ENCODE measurements at places on chromosomes 5 and 9. TPM values are rescaled to one million over a fixed set of nuclear protein-coding genes. Genes with fewer than 3 reads are reported as not detected.

The TRIM7 gene
- total RNA-seq: 7.7 TPM

The ANXA2R gene
- 0.63 TPM for total RNA-seq

The ALDH1B1 gene
- total RNA-seq: 32.0 TPM

The FBXL7 gene
- 16.6 TPM for total RNA-seq

The GGTA1 gene
- total RNA-seq: 11.6 TPM

GRCh38 chr5:61304590-61305381, 27.3 kb upstream of the ZSWIM6 start:
- no peak for DNase-seq
- no peak overlapping the region for H3K4me3 ChIP-seq
- H3K36me3 ChIP-seq: no peaks in the 10 kb centered on the region
- peaks cover 5% of the 10 kb centered on the region for H3K4me1 ChIP-seq

- no peak overlapping the region for H3K4me3 ChIP-seq
- H3K27me3 ChIP-seq: no peaks in the 10 kb centered on the region
- H3K4me1 ChIP-seq: no peaks in the 10 kb centered on the region
- DNase-seq: no peak
- H3K36me3 ChIP-seq: no peaks in the 10 kb centered on the region
Observed at GRCh38 chr9:629146-629545, 212.4 kb upstream of the DMRT1 start.

- H3K4me3 ChIP-seq: no peak overlapping the region
- H3K36me3 ChIP-seq: no peaks in the 10 kb centered on the region
- H3K4me1 ChIP-seq: no peaks in the 10 kb centered on the region
- DNase-seq: no peak
- H3K27me3 ChIP-seq: no peaks in the 10 kb centered on the region
- peak overlapping the region; percentile 9 for H3K27ac ChIP-seq
Observed at GRCh38 chr9:92146610-92147009, 31.4 kb upstream of the SPTLC1 start.

DNA sequence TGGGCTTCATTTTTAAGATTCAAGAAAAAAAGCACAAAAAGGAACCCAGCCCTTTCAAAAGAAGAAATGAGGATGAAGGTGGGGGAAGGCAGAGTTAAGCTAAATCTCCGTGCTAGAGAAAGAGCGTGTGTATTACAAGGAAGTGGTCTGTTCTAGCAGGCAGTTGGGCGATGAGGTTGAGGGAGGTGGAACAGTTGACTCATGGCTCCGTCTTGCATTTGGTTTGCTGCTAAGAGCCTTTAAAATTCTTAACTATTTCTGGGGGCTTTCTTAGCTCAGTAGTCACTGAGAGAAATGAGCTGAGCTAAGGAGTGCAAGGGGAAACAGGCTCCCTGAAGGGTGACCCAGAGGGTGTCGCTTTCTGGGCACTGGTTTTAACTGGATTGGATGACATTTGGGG, 117.4 kb downstream of the GCNT1 start:
- no peak for DNase-seq
- peaks cover 5% of the 10 kb centered on the region for H3K4me1 ChIP-seq
- H3K36me3 ChIP-seq: no peaks in the 10 kb centered on the region
- H3K27me3 ChIP-seq: no peaks in the 10 kb centered on the region
- H3K27ac ChIP-seq: no peak overlapping the region
- no peak overlapping the region for H3K4me3 ChIP-seq

GRCh38 chr5:2471152-2471879, 280.2 kb downstream of the IRX2 start:
- no peaks in the 10 kb centered on the region for H3K4me1 ChIP-seq
- H3K27me3 ChIP-seq: no peaks in the 10 kb centered on the region
- DNase-seq: no peak
- H3K27ac ChIP-seq: no peak overlapping the region

DNA sequence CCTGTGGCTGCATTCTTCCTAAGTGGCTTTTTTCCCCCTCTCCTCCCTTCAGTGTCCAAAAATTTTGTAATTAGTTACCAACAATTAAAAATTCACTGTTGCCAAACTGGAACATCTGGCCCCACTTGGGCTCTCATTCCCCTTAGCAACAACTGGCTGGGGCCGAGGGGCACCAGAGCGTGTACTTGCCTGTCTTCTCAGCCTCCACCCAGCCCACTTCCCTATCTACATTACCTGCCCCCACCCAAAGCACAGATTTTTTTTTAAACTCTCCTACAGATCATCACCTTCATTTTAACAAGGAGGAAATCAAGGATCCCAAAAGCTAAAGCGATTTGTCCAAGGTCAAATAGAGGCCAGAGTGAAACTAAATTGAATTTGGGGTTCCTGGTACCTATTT, 278.8 kb downstream of the EBF1 start:
- DNase-seq: no peak
- no peak overlapping the region for H3K4me3 ChIP-seq
- no peaks in the 10 kb centered on the region for H3K27me3 ChIP-seq
- H3K4me1 ChIP-seq: no peaks in the 10 kb centered on the region

DNA sequence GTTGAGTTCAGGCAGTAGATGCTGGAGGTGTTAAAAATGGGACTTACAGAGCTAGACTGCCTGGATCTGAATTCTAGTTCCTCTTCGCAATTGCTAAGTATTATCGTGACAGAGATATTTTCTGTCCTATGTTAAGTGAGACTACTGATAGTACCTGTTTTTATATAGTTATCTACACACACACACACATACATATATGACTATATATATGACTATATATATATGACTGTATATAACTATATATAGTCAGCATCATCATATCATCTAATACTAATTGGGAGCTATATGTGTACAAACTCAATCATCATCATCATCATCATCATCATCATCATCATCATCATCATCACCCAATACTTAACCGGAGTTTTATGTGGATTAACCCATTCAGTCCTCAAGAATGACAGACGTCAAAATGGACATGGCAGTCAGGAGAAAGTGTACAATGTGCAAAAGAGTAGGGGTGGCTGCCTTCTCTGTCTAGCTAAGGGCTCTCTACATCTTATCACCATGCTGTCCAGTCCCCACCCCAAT, 7.3 kb downstream of the PIK3R1 start:
- H3K27me3 ChIP-seq: no peaks in the 10 kb centered on the region
- no peak overlapping the region for H3K27ac ChIP-seq
- H3K36me3 ChIP-seq: peaks cover 17% of the 10 kb centered on the region
- no peak overlapping the region for H3K4me3 ChIP-seq
- DNase-seq: no peak

DNA sequence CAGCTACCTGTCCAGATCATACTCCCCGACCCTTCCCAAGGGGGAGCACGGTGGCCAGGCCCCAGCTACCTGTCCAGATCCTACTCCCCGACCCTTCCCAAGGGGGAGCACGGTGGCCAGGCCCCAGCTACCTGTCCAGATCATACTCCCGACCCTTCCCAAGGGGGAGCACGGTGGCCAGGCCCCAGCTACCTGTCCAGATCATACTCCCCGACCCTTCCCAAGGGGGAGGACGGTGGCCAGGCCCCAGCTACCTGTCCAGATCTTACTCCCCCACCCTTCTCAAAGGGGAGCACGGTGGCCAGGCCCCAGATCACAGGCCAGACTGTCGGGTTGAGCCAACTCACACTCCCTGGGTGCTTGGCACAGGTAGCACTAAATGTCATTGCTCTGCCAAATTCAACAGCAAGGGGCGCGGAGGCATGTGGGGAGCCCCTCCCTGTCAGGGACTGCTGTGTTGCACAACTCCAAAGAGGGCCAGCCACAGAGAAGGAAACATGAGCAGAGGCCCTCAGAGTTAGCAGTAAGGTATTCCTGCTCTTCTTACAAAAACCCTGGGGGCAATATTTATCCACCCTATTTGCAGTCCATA, 136.9 kb downstream of the OLFM1 start:
- no peaks in the 10 kb centered on the region for H3K36me3 ChIP-seq
- no peak overlapping the region for H3K27ac ChIP-seq
- H3K27me3 ChIP-seq: no peaks in the 10 kb centered on the region
- no peaks in the 10 kb centered on the region for H3K4me1 ChIP-seq

DNA sequence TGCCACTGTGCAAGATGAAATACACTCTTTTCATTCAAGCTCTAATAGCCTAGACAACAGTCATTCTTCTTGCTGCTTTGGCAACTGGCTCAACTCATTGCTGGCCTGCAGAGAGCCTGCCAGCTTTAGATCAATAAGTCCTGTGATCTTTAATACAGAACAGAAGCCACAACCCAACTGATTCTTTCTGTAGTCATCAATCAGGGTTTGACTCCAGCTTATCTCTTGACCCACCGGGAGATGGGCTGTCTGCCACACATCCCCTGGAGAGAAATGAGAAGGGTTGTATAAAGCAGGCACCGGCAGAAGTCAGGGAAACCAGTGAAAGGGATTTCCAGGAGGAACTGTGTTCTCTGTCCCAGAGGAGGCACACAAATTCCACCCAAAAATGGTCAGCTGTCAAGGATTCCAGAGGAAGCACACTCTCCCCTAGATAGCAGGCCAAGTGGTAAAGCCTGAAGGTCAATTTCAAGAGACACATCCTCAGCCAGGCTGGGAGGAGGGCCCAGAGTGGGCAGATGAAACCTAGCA, 24.5 kb downstream of the LHFPL2 start:
- DNase-seq: no peak
- no peaks in the 10 kb centered on the region for H3K36me3 ChIP-seq
- H3K27me3 ChIP-seq: no peaks in the 10 kb centered on the region
- H3K4me1 ChIP-seq: peaks cover 44% of the 10 kb centered on the region
- peak overlapping the region; percentile 7 for H3K27ac ChIP-seq

GRCh38 chr9:133921866-133922265, 70.3 kb downstream of the VAV2 start:
- no peaks in the 10 kb centered on the region for H3K36me3 ChIP-seq
- H3K4me3 ChIP-seq: no peak overlapping the region
- no peaks in the 10 kb centered on the region for H3K27me3 ChIP-seq
- no peak overlapping the region for H3K27ac ChIP-seq

DNA sequence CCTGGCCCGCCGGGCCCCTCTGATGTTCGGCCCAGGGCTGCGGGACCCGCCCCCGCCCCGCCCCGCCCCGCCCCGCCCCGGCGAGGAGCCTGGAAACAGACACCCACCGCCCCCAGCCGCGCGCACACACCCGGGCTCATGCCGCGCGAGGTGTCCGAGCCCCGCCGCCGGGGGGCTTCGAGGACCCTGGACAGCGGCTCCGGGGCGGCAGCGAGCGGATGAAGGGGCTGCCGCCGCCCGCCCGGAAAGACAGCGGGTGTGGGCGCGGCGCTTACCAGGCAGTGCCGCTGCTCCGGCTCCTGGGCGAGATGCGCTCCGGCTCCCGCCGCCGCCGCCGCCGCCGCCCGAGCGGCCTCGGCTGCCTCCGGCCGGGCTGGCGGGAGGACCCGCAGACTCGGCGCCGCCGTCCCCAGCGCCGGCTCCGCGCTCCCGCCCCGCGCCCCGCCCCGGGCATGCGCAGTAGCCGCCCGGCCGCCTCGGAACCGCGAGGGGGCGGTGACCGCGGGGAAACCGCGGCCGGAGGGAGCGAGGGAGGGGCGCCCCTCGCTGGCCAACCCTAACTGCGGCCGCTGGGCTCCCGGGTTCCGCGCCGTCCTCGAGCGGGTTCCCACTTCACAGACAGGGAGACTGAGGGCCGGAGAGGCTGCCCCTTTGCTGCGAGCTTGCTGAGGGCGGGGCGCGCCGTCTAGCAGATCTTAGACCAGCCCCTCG, at the start of gene GPRIN1:
GPRIN1 (minus strand) TSS at position 433 of the 711 bp plus-strand sequence. CDS start 10,322 bp downstream, outside the sequence.
- peak within 1 kb of the TSS; percentile 51 for H3K4me3 ChIP-seq
- H3K36me3 ChIP-seq: no peaks in the 10 kb centered on the region
- H3K4me1 ChIP-seq: no peaks in the 10 kb centered on the region
- DNase-seq: no peak
- H3K27ac ChIP-seq: no peak within 1 kb of the TSS
- no peaks in the 10 kb centered on the region for H3K27me3 ChIP-seq

DNA sequence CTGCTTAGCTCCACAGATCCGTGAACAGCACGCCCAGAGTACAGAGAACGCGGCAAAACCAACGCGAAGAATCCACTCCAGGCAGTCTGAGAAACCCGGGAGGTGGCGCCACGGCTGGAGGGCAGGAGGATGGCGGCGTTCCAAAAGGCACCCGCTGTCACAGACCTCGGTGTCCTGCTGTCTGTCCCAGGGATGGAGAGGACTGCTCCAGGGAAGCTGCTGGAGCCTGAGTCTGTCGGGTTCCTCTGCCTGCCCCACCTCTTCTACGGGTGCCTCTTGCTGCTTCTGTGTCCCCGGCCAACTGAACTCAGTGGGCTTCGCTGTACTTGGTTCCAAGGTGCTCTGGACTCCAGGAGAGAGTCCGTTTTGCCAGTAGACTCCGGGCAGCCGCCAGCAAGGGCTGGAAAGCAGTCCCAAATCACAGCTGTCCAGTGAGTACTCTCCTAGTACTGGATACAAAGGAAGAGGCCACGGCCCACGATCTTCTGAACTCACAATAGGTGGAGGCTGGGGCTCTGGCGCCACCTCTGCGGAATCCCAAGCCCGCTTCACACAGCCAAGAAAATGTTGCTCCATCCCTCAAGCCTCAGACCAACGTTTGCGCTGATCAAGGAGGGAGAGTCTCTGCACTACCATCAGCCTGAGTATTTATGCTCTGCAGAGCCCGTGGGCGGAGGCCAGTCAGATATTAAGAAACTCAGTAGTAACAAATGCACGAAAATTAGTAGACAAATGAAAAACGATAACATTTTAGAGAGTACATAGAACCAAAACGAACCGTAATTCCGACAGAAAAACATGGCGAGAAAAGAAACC, 440 bp downstream of the ANXA2R start:
- peak; percentile 82 for DNase-seq
- H3K4me3 ChIP-seq: peak overlapping the region; percentile 27
- peaks cover 17% of the 10 kb centered on the region for H3K4me1 ChIP-seq
- peak overlapping the region; percentile 89 for H3K27ac ChIP-seq
- no peaks in the 10 kb centered on the region for H3K36me3 ChIP-seq

GRCh38 chr9:28651050-28651722, 1077.9 kb upstream of the C9orf72 start:
- no peak overlapping the region for H3K4me3 ChIP-seq
- H3K36me3 ChIP-seq: no peaks in the 10 kb centered on the region
- H3K4me1 ChIP-seq: no peaks in the 10 kb centered on the region
- H3K27ac ChIP-seq: no peak overlapping the region

- no peaks in the 10 kb centered on the region for H3K27me3 ChIP-seq
- H3K4me1 ChIP-seq: no peaks in the 10 kb centered on the region
- no peaks in the 10 kb centered on the region for H3K36me3 ChIP-seq
- no peak for DNase-seq
- no peak overlapping the region for H3K27ac ChIP-seq
- H3K4me3 ChIP-seq: no peak overlapping the region
Observed at GRCh38 chr5:56993241-56993640, 41.3 kb upstream of the MIER3 start.

- DNase-seq: no peak
- H3K4me3 ChIP-seq: no peak overlapping the region
- H3K27me3 ChIP-seq: no peaks in the 10 kb centered on the region
- H3K27ac ChIP-seq: no peak overlapping the region
- no peaks in the 10 kb centered on the region for H3K4me1 ChIP-seq
- H3K36me3 ChIP-seq: no peaks in the 10 kb centered on the region
Observed at GRCh38 chr9:132439153-132439552, 29.1 kb downstream of the CFAP77 start.
